Stimulated activated CD4-positive, alpha-beta T cell treated with anti-CD3 and anti-CD28 coated beads, Interleukin-2, amount 100 ng/mL, for 24 hours (primary cell): ENCODE measurements at places on chromosomes 2 and 18.

DNA sequence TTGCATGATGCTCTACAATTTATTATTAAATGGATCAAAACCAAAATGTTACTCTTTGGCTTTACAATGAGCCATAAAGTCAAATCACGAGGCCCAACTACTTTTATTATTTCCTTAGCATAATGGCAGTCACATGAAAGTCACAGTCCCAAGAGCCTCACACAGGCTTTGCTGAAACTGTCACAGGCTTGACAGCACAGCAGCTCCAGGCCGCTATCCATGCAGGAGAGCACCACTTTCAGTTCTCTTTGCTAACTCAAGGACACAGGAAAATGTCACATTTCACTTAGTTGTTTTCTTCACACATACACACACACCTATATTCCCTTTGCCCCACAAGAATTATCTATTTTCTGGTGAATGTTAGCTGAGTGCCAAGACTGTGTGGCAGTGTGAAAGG is 11.1 kb upstream of the MSGN1 start:
- DNase-seq, result no peak

DNA sequence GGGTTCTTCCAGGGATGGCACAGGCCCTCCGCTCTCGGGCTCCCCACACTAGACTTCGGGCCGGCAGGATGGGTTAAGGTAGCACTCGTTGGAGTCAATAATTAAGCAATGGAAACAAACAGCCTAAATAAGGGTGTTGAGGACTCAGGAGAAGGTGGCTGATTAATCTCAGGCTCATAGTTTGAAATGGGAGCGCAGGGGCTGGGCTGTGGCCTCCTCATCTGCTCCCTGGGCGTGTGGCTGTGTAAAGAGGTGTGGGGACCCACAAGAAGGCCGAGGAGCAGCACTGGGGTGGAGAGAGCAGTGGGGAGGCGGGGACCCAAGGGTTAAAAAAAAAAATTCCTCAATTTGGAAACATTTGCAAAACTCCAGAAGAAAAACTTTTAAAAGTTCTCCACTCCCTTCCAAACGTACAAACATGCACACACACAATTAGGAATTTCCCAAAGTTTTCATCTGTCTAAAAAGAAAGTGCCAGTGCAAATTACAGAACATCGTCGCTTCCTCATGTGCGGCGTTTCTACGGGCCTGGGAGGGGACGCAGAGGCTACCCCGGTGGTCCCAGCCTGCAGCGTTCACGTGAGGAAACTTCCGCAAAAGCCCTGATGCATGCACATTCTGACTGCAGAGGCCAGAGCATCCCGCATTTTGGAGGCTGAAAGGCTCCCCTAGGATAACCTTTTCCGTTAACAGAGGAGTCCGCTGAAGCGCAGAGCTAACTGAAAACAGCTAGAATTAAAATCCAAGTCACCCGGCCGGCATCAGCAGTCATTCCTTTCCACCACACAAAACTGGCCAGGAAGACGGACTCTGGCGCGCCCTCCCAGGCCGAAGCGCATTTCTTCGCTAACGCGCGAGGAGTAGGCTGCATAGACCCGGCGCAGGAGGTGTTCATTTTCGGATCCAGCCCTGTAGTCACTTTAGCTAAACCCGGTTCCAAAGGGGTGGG is 1.0 kb upstream of the TUBB6 start:
- DNase-seq, result peak; percentile 12

DNA sequence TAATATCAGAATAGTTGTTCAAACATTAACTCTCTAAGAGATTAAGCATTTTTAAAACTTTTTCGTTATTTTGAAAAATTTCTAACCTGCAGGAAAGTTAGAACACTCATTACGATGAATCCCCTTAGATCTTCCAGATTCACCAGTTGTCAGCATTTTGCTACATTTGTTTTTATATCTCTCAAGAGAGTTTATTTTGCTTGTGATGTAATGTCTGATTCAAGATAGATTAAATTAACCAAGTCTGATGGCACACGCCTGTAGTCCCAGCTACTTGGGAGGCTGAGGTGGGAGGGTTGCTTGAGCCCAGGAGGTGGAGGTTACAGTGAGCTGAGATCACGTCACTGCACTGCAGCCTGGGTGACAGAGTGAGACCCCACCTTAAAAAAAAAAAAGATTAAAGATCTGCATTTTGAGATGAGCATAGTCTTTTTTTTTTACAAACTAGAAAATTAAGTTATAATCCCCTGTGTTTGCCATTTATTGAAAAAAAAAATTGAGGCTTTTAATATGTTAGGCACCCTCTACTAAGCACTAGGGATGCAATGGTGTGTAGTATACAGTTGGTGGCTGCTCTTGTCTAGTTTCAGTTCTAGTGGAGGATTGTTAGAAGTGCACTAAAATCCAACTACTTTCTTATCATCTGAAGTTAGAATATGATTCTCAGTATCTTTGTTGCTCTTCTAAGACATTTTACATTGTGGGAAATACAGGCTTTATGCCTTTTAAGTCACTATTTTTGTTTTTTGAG is 20.9 kb downstream of the RAB10 start:
- DNase-seq, result no peak

GRCh38 chr2:240060977-240061591 is 7.8 kb upstream of the OR6B3 start:
- peak; percentile 43 for DNase-seq

DNA sequence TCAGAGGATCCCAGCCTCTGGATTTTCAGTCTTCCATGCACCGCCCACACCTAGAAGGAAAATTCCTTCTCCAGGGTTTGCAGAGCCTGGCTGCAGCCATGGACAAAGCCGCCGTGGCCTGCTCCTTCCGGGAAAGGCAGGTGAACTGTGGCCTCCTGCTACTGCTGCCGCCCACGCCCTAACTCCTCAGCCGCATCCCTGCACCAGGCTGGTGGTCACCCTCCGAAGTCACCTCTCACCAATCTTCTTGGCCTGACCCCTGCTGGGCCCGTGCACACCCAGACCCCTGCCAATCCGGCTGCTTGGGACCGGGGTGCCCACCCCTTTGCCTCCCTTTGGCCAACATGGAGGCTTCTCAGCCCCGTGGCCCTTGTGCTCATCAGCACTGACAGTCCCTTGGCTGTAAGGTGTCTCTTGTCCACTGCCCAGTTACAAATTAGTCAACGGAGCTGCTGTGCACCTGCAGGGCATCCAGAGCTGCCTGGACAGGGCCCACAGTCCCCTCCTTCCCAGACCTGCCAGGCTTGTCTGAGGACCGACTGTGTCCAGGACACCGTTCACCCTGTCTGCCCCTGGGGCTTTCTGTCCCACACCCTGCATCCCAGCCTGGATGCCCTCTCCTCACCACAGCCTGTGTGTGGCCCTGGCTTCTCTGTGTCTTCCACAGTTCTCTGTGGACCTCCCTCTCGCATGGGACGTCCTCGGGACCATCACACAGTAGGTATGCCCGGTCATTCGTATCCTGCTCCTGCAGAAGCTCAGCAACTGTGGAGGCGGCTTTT is 130.1 kb upstream of the TPO start:
- DNase-seq, result no peak

- DNase-seq, result no peak
Measured at GRCh38 chr2:7027411-7027810, 110.2 kb downstream of the RNF144A start.

DNA sequence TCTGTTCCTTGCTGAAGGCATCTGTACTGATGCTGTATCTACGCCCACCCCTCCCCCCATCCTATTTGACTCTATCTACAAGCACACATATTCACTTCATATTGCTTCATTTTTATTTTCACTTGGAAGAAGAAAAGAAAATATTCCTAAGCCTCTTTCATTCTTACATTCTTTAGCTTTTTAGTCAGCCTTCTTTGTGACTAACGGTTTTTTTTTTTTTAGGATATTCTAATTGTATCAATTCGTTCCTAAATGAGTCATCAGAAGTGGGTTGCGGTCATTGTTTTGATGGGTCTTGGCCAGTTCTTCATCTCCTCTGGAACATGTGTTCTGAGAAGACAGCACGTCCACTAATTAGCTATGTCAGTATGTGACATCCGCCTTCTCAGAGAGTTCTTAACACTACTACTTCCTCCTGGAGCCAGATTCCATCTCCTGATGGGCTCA is 88.7 kb downstream of the MYO1B start:
- DNase-seq, result no peak

- no peak for DNase-seq
Measured at GRCh38 chr2:7417845-7418742, 500.9 kb downstream of the RNF144A start.

DNA sequence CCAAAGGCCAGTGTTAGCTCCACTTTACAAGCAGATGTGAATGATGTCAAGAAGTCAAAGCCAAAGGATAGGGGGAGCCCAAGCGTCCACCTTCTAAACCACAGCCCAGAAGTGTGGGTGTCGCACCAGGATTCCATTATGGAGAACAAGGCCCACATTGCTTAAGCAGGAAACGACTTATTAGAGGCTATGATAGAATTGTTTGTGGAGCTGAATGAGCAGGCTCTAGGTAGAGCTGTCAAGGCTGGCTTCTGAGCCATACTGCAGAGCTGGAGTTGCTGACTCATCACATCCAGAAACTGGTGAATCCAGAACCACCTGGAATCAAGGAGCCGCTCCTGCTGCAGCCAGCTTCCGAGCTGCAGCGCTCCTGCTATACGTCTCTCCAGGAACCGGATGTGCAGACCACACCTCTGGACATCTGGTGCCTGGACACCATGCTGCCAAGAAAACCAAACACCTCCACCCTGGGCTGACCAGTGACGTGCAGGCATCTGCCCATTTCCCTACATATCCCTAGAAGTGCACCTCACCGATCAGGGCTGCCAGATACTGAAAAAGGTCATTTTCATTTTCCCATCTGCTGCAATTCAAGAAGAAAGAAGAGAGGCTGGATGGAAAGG is 6.2 kb upstream of the TWIST2 start:
- DNase-seq, result no peak

- DNase-seq, result no peak
Measured at GRCh38 chr2:190119923-190120590, 57.5 kb upstream of the MSTN start.

GRCh38 chr18:69963196-69963595 is 15.5 kb upstream of the CD226 start:
- no peak for DNase-seq

- no peak for DNase-seq
Measured at GRCh38 chr18:13696961-13697360, 29.4 kb downstream of the FAM210A start.

DNA sequence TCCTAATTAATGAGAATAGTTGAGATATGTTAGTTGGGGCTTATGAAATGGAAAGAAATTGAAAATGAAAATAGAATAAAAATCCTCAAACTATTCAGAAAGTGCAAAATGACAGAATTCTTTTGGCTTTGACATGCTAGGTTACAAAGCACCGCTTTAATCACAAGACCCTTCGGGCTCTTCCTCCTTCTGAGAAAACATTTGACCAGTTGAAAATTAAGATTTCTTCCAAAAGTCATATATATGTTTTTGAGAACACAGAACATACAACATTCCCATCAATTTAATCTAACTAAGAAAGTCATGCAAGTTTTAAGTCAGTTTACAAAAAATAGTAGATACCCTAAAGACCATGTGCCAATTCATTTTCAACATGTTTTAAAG is 2.2 kb upstream of the SLC40A1 start:
- no peak for DNase-seq

DNA sequence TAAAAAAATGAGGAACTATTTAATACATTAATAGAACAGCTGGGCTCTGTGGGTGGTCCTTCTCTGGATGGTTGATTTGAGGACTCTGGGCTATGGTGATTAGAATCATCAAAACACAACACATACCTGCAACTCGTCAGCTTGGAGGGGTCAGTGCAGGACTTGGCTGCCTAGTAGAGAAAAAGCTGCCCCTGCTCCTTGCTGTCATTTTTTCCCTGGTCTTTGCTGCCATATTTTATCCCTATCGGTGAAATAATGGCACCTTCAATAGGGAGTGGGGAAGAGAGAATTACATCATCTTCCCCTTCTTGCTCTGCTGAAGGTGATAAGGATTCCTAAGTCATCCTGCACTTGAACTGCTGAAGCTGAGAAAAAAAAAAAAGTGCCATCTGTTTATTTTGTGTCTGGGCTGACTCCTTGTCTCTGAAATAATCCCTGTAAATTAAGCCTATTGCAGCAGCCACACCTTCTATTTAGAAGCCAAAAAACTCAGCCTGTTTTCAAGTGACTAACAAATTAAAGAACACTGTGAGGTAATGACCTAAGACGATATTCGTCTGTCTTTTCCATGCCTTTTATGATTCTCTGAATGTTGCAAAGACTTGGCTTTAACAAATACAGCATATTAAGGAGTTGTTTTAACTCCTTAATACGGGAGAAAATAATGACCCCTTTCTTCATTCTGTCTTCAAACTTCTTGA is 89.3 kb downstream of the ACVR1 start:
- no peak for DNase-seq

DNA sequence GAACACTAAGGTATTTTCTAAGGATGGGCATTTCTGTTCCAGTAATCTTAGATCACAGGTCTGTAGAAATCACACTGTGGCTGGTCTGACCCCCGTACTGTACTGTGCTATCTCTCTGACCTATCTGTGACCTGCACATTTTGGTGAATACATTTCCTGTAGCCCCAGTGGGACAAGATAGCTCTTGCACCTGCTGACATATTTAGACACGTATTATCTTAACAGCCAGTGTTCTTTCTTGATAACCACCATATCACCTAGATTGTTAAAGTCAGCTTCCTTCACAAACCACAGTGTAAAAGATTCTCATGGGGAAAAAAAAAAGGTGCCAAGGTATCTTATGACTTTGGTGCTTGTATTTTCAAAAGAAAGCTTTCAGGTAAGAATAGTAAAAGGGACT is 39.8 kb upstream of the TMEM247 start:
- no peak for DNase-seq

DNA sequence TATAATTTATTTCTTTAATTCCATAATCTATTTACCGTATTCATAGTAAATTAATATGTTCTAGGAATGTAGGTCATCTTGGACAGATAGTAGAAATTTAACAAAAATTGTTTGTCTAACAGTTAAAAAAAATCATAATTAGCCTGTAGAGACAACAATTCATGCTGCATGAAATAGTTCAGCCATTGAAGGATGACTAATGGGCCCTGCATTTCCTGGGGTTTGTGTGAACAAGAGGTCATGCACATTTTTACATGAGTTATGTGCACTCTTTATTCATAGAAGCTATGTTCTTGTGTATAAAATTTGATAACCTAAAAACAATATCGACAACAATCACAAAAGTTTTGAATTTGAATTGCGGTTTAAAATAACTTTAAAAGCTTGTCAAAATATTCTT is 1663.6 kb downstream of the SUCLG1 start:
- no peak for DNase-seq

- DNase-seq, result no peak
Measured at GRCh38 chr2:139175510-139175909, 395.3 kb upstream of the NXPH2 start.

GRCh38 chr2:160332318-160332717 is 132.2 kb upstream of the ITGB6 start:
- DNase-seq, result no peak

DNA sequence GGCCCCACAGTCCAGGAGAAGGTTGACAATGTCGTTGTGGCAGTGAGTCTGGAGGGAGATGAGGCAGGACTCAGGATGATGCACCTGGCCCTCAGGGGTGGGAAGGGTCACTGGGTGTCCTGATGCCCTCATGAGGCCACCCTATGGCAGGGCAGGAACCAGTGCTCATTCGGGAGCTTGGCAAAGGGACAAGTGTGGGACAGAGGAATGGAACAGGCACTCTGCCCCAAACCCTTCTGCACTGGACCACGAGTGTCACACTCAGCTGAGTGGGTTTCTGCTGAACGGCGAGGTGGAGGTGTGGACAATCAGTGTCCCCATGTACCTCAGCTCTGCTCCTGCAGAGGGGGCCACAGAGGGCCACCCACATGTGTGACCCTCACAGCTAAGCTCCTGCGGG is 32.0 kb downstream of the ANKMY1 start:
- no peak for DNase-seq
